Nephron progenitor cell (in vitro differentiated cells): ENCODE measurements at places on chromosomes 5 and 9.

GRCh38 chr5:163345216-163345615, 92.2 kb upstream of the CCNG1 start:
- DNase-seq, result no peak

- DNase-seq, result no peak
Observed at GRCh38 chr9:4297151-4297785, 2.6 kb downstream of the GLIS3 start.

DNA sequence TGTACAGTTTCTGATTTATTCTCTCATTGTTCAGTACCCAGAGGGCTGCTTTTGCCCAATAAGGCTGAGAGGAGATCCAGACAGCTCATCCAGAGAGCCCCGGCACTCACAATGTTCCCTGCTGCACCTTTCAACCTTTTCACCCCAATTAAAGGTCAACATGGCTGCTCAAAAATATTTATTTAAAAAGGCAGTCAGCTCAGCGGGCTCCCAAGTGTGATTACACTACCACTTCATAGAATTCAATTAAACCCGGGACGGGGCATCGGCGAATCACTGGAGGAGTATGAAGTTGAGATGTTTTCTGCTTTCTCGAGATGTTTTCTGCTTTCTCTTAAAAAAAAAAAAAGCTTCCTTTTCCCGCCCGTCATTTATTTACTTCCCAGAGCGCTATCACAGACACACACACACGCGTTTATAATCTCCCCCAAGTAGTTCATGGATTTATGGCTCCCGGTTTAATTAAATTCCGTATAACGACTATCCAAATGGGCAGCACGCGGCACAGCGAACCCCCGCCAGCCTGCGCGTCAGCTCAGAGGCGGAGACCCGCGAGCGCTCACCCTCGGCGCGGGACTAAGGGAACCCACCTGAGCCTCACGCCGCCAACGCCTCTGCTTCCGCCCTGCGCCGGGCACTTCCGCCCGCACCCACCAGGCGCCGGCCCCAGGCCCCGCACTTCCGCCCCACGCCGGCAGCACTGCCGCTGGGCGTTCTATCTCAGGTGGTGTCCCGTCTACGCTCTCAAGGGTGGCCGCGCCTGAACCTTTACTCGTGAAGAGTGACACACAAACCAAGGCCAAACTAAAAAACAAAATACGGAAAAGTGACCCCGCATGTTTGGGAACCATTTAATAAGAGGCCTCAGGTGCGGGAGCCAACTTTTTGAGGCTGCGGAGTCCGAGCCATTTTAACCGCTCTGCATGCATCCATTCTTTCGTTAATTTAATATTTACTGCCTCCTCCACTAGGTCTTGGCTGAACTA, at the start of gene C5orf63:
Gene C5orf63 (minus strand): TSS at position 642 of the 986 bp plus-strand sequence. CDS start 14,507 bp downstream, outside the sequence.
- no peak for DNase-seq

GRCh38 chr5:178080618-178081410, 32.5 kb upstream of the N4BP3 start:
- DNase-seq, result no peak

DNA sequence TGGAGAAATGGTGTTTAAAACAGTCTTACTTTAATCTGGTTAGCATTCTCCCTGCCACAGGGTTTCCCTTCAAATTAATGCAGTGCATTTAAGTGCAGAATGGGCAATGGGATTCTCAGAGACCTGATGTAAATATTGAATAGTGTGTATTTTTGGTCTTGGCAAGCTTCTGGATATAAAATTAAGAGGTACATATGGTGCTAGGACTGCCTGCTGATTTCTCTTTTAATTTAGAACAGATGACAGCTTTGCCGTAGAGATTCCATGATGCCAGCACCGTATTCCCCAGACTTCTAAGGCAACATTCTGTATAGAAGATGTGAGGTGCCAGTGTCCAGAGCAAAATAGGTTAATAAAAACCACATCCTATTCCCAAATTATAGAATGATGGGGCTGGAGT, 1.9 kb downstream of the MTAP start:
- no peak for DNase-seq

DNA sequence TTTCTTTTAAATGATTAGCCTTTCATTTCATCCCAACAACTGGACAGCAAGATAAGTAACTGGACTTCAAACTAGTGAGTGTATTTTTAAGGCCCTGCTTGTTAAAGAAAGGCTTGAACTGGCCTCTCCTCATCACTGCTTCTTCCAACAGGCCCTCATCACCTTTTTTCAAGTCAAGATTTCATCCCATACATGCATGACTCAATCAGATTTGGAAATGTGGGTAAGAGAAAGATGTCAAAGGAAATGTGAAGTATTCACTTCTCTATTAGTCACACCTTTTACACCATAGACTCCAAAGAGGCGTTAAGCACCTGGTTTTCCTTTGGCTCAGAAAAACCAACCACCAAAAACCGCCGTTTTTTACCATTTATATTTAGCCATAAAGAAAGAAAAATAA, 4.9 kb downstream of the NR4A3 start:
- no peak for DNase-seq

GRCh38 chr5:175892015-175892800, 20.8 kb downstream of the CPLX2 start:
- no peak for DNase-seq

- no peak for DNase-seq
Observed at GRCh38 chr5:55360190-55360589, 52.4 kb downstream of the MTREX start.

DNA sequence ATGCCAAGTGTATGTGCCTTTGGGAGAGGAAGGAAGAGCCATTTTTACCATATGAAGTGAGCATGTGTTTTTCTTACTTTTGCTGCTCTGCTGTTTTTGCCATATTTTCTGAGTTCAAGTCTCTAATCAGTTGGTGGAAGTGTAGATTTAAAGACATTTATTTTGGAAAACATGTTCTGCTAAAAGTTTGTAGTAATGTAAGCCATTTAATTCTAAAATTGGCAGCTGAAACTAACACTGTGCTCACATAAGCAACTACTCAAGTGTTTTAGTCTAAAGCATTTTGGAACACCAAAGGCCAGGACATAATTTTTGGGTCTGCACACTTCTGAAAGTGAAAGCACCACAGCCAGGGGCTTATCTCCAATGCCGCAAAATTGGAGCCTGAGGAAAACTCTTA, 363.4 kb upstream of the ZNF608 start:
- DNase-seq, result no peak

DNA sequence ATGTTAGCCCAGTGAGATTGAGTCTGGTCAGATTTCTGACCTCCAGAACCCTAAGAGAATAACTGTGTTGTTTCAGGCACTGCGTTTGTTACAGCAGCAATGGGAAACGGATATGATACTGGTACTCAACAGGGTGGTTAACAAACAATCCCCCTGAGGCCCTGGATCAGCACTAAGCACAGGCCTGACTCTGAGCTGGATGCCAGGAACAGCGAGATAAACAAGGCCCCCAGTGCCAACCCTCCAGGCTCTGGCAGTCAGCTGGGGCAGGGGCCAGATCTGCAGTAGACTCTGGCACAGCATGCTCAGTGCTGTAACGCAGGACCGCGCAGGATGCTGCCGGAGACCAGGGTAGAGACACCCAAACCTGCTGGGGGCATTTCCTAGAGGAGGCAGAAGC, 22.1 kb downstream of the CPLX2 start:
- no peak for DNase-seq

GRCh38 chr5:138463419-138464007, 1.8 kb upstream of the EGR1 start:
- DNase-seq, result no peak
